ENCODE measurements at places on chromosomes 11 and 22.

DNA sequence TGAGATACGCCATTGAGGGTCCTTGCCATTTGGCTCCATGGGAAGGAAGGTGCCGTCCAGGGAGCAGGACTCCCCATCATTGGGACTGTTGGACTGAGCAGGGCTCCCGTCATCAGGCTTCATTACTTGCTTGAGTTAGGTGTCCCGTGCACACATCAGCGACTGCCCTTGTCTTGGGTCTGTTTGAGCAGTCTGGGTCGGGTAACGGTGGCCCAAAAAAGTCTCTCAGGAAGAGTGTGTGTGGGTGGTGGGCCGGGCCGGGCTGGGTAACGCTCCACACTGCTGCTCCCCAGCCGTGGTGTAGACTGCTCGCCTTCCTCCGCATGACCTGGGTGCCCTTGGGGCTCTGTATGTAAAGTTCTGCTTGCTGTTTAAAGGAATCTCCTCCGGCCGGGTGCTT lies 293.5 kb downstream of the TBC1D22A start:
- DNase-seq = no peak

DNA sequence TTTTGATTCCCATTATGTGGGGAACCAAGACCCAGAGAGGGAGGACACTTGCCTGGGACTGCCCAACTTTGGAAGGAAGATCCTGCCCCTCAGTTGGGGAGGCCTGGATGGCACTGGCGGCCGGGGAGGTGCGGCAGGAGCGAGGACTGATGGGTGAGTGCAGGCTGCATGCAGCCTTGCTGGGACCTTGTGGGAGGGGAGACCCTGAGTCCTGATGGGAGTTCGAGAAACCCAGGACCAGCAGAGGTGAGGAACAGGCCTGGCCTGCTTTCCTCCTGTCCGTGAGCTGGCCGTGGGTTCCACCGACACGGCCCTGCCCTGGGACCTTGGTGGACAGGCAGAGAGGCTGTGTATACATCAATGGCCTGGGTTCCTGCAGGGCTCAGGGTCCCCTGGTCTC lies 19.3 kb upstream of the SMIM38 start:
- DNase-seq = no peak

DNA sequence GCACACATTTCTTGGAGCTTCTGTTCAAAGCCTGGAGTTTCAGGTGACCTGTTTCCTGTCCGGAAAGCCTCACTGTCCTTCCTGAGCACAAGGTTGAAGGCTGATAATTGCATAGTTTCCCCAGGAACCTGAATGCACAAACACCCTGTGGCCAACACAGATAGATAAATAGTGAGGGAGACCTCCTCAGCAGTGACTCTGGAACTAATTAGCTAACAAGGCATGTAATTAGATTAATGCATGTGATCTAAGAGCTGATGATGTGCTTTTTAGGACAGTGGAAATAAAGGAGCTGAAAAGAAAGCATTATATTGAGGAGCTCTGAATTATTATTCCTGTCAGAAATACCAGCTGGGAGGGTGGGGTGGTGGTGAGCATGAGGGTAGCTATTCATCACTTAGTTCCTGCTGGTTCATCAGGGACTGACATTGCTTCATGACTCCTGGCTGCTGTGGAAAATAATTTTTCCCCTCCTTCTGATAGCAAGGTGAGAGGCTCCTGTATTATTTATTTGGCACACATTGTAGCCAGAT lies 101.1 kb downstream of the NELL1 start:
- no peak for DNase-seq

GRCh38 chr11:119934866-119935265 lies 203.0 kb downstream of the TRIM29 start:
- no peak for DNase-seq

GRCh38 chr11:15099267-15099666 lies 15.5 kb upstream of the INSC start:
- DNase-seq = no peak

DNA sequence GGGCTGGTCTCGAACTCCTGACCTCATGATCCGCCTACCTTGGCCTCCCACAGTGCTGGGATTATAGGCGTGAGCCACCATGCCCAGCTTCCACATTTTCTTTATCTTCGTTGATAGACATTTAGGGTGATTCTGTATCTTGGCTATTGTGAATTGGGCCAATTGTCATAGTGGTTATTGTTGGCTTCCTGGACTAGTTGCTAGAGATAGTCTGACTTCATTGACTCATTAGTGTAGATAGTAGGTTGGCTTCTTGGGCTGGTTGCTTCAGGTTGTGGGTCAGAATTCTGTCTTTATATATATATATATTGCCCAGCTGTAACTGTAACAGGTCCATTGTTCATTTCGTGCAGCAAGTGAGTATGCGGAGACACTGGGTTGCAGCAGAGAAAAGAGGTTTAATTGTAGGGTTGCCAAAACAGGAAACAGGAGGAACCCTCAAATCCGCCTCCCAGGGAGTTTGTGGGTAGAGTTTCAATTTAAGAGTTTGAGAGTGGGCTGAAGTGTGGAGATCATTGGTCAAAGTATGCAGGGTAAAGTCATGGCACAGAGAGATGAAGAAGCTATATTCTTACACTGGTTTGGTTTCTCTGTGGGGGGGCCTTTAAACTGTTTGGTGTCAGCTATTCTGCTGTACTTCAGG lies 22.0 kb downstream of the ATG13 start:
- no peak for DNase-seq

DNA sequence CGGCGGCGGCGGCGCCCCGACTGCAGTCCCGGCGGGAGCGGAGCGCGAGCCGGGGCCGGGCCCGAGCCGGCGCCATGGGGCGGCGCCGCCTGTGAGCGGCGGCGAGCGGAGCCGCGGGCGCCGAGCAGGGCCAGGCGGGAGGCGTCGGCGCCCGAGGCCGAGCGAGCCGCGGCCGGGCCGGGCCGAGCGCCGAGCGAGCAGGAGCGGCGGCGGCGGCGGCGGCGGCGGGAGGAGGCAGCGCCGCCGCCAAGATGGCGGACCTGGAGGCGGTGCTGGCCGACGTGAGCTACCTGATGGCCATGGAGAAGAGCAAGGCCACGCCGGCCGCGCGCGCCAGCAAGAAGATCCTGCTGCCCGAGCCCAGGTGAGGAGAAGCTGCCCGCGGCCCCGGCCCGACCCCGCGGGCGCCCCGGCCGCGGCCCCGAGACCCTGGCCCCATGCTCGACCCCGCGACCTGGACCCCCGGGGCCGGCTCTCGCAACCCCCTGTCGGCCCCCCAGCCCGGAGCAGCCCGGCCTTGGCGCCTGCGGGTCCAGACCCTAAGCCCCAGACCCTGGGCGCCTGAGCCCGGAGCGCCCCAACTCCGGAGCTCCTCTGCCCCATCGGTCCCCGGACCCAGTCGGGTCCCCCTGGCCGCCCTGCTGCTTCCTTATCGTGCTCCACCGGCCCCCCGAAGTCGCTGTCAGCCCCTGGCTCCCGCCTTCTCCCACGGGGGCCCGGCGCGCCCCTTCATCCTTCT lies at the start of gene GRK2:
GRK2 (plus strand) TSS at position 25 of the 739 bp plus-strand sequence; CDS start at position 252, 227 bp downstream.
- DNase-seq = no peak

- DNase-seq = peak; percentile 23
These were observed 19.3 kb upstream of the CKAP5 start for GRCh38 chr11:46865340-46865739.

GRCh38 chr22:43313244-43313889 lies 29.8 kb downstream of the SCUBE1 start:
- DNase-seq = peak; percentile 46

DNA sequence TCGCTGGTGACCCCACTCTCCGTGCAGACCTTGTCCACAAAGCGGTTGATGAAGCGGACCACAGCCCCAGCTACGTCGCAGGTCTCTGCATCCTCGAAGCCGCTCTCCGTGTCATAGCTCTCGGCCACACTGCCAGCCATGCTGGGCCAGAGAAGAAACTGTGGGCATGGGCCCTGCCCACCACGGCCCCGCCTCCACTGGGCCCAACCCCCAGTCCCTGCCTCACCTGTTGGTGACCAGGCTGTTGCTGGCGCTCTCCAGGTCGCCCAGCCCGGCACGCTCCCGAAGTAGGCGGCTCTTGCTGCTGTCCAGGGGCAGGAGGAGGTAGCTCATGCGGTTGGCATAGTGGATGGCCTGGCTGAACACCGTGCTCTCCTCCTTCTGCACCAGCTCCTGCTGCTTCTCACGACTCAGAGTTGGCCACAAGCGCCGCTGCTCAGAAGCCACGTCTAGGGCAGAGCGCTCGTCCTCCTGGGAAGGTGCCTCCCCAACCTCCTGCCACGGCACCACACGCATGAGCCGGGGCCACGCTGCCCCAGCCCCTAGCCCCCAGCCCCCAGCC lies 12.8 kb downstream of the SBF1 start:
- no peak for DNase-seq

DNA sequence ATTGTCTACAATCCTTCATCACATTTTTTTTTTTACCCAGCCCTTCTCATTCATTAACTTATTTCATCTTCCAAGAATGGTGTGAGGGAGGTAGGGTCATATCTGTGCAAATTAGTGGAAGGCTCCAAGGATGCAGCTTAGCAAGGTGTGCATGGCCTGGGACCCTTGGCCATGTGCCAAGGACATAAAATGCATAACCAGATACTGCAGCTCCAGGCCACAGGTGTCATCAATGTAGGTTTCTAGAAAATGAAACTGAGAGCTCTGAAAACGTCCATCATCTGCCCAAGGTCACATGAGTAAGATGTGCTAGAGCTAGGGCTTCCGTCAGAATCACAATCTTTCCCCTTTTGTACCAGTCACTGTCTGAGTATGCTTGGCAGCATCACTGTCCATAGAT lies 29.8 kb downstream of the ANKK1 start:
- no peak for DNase-seq

DNA sequence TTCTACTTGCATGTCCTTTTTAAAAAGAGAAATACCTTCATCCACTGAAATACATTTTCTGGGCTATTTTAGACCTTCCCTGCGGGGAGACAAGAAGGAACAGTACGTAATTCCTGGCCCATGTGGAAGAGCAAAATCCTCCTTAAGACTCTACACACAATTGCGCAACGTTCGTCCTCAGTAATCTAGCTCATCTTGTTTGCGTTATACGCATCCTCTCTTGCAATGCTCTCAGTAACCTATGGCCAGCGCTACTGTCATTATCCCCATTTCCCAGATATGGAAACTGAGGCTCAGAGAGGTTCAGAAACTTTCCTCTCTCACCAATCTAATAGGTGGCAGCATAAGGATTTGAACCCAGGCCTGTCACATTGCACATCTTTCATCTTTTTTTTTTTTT lies 54.6 kb downstream of the RPUSD4 start:
- DNase-seq = no peak

- DNase-seq = no peak
These were observed at the start of gene SAA1 for GRCh38 chr11:18265949-18266348. Gene SAA1, plus strand, starts transcription at chr11:18266264. Its CDS starts 624 bp downstream, at chr11:18266888.

DNA sequence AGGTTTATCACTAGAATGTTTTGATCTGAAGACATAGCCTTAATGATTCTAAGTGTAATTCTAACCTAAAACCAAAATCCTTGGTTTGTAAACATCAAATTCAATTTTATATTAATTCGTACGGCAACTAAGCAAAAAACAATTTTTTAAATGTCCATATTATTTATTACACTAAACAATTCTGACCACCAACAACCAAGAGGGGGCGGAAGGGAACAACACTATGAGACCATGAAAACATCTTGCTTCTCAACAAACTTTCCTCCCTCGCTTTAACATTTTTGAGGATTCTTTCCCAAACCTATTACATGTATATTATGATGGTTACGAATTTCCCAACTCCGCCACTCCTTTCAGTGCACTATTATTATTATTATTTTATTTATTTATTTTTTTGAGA lies 6.5 kb upstream of the UCP2 start:
- no peak for DNase-seq

DNA sequence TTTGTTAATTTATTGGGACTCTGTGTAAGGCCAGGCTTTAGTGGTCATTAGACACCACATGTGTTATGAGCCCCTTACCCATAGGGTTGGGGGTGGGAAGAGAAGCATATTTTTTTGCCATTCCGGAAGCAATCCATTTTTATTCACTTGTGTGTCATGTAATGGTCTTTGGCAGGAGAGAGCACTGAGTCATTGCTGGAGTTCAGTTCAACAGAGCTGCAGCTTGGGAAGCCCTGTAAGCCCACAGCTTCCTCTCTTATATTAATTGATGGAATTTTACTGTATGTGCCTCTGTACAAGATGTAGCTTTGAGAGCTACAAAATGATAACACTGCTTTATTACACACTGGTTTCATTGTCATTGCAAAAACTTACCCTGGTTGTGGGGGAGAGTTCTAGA lies 177.3 kb upstream of the SORL1-AS1 start:
- peak; percentile 63 for DNase-seq

DNA sequence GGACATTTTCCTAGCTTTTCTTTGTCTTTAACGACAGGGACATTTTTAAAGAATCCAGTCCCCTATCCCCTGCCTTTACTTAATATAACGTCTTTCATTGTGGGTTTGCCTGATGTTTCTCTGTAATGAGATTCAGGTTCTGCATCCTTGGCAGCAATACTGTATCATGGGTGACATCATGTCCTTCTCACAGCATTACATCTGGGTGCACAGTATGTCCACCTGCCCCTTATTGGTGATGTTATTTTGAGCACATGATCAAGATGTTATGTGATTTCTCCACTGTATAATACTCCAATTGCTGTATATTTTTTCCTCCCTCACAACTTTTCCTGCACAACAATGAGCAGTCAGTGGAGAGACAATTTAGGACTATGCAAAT lies 9.7 kb upstream of the STK33 start:
- no peak for DNase-seq

- DNase-seq = no peak
These were observed 4.0 kb upstream of the ALX4 start for GRCh38 chr11:44313761-44314489.

- no peak for DNase-seq
These were observed 56.0 kb downstream of the JAM3 start for GRCh38 chr11:134124660-134125451.
